ENCODE measurements at places on chromosomes 13 and 19.

- peak; percentile 87 for DNase-seq
Measured at GRCh38 chr13:52968074-52968700, 60.4 kb upstream of the OLFM4 start.

GRCh38 chr19:11106477-11106876 lies 17.2 kb downstream of the LDLR start:
- DNase-seq, result no peak

DNA sequence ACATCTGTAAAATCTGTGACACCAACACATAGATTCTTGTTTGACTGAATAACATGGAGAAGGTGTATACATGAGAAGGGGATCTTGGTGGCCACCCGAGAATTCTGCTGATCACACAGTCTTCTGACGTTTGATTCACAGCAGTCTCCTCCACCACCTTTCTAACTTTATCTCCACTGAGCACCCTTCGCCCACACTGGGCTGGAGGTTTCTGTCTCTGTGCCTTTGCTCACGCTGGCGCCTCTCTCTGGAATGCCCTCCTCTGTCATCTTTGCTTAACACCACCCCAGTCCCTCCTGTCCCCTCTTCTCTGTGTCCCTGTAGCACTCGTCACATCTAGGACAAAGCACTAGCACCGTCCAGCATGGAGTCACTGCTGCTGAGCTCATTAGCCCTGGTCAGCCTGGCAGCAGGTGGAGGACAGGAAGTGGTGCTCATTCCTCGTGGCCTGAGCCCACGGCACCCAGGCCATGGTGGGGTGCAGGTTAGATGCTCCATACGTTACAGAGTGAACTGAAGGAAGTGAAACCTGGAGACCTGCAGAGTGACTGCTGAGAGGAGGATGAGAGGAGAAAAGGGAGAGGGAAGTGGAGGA lies 384.6 kb downstream of the UQCRFS1 start:
- DNase-seq, result no peak

DNA sequence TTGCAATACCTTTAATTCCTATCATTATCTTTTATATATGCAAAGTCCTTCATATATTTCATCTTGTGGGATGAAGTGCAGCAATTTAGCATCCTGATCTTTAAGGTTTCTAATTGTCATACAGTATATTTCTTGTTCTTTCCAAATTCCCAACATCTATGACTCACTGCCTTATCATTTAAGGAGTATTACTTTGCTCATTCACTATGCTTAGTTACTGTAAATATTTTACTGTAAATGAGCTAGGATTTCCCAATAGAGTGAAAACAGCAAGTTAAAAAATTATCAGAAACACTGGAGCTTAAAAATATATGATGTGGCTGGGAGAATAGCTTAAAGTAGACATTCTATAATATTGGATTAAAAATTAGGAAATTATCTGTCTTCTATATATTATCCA lies 69.9 kb downstream of the SLITRK6 start:
- no peak for DNase-seq

DNA sequence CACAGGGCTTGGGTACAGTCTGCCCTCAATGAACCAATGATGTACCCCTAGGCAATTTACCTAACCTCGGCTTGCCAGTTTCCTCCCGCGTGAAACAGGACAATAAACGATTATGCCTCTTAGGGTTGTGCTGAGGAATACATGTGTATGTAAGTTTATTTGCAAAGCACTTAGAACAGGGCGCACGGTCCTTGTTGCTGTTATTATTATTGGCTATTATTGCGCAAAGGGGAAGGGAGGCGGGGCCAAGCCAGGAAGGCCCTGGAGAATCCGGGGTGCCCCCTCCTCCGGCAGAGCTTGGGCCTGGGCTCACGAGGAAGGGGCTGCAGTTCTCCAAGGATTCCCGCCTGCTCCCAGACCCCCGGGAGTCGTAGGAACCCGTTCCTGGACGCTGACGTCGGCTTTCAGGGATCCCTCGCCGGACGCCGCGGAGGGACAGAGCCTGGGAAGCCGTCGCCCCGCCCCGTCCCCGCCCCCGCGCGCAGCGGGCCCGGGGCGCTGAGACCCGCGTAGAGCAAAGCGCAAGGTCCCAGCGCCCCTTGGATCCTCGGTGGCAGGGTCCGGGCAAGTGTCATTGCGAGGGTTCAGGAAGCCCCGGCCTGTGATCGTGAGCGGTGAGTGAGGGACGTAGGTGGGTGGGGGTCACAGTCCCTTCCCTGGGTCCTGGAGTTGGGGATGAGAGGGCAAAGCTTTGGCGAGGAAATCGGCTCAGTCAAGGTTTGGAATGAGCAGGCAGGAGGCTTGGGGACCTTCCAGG lies at the start of gene TMEM91:
TMEM91 (plus strand) TSS at position 293 of the 757 bp plus-strand sequence. CDS start 1,777 bp downstream, outside the sequence.
- DNase-seq, result no peak

DNA sequence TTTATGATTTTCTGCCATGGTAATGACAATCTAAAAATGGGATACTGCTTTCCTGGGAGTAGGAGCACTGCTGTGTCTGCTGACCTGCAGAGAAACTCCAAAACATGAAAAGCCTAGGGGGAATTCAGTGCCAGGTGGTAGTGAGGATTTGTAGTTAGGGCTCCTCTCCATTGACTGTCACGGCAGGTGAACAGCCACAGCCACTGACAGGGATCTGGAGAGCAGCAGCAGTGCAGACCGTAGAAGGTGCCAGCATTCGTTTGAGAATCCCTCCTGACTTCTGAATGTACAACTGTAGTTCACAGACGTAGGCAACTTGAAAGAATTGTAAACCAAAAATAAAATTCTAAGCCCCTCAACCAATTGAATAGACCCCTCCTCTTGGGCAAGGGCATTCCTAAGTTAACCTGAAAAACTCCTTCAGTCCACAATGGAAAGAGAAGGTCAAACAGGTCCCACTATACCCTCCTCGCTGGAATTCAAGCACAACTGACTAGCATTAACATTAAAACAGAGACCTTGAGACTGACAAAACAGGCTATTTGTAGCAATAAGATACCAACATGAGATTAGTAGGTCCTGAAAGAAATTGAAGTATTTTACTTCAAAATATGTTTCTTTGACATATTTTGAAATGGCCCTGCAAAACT lies 1328.8 kb downstream of the OLFM4 start:
- no peak for DNase-seq

DNA sequence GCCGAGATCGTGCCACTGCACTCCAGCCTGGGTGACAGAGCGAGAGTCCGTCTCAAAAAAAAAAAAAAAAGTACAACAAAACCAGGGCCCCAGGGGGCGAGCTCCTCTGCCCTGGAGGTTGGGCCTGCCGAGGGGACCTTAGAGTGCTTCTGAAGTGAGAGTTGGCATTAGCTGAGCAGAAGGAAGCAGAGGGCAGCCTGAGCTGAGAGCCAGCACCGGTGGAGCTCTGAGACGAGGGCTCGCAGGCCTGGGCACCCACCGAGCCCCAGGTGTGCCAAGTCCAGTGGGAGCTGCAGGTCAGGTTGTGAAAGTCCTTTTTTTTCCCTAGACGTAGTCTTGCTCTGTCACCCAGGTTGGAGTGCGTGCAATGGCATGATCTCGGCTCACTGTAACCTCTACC lies 46.0 kb downstream of the KDM4B start:
- DNase-seq, result no peak

GRCh38 chr13:98158172-98158899 lies 15.4 kb downstream of the FARP1 start:
- no peak for DNase-seq

DNA sequence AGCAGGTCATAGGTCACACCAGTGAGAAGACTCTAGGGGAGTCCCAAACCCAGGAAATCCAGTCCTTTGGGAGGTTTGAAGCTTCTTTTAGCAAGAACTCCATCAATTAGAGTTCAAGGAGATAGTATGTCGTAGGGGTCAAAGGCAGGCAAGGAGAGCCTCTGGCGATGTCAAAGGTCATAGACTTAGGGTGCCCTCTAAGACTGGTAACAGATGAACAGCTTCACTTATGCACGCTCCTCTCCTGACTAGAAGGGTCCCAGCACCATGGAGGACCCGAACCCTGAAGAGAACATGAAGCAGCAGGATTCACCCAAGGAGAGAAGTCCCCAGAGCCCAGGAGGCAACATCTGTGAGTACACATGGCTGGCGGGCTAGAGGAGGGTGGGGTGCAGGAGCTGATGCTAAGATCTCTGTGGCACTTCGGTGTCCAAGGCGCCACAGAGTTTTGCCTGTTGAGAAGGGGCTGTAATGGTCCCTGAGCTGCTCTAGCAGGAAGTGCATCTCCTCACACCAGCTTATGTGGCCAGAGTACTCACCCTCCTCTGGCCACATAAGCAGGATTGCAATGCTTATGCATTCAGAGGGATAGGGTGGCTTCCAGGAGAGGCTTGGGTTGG lies 557 bp downstream of the ZNF576 start:
- DNase-seq, result no peak

DNA sequence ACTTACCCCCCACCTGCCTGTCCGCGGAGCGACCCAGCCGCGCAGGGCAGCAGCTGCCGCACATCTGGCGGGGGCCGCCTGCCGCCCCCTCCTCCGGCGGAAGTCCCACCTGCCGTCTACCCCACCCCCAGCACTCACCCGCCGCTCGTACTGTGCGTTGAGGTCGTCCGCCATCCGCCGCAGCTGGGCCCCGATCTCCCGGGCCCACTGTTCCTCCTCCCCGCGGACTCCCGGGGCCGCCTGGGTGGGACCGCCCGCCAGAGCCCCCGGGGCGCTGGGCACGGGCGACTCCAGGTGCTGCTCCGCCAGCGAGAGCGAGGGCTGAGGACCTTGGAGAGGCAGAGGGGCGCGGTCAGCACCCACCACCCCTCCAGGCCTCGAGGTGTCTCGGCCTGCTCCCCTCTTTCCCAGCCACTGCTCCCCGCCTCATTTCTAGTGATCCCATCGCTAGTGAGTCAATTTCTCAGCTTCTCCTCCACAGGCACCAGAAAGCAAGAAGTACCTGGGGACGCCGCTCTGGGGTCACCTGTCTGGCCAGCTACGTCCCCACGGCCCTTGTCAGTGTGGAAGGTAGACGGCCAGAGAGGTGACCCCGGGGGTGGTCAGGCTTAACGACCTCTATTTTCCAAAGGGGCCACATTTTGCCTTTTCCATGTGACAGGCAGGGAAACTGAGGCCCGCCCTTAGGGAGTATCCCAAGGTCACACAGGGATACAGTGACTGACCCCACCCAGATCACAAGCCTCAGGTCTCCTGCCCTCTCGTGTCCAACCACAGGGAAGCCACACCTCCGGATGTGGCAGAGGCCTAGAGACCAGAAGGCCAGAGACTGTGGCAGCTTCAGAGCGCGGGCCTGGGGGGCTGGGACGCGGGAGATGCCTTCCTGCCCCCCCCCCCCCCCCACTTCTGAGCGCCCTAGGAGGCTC lies 4.3 kb downstream of the BBC3 start:
- peak; percentile 74 for DNase-seq

DNA sequence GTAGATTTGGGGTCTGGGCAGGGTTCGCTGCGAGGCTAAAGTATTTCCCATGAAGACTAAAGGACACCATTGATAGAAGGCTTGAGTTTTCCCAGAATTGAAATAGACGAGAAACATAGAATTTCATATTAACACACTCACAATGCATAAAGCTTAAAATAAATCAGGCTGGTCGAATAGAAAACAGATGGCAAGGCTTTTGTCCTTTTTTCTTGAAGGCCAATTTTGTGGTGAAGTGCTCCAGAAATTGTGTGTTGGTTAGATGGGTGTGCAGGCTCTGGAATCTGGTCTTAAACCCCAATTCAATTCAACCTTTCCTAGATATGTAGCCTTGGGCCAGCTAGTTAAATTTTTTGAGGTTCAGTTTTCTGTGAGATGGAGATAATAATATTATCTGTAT lies 56.9 kb upstream of the LRCH1 start:
- no peak for DNase-seq

- no peak for DNase-seq
Measured at GRCh38 chr13:99266827-99267226, 8.6 kb upstream of the GPR18 start.

DNA sequence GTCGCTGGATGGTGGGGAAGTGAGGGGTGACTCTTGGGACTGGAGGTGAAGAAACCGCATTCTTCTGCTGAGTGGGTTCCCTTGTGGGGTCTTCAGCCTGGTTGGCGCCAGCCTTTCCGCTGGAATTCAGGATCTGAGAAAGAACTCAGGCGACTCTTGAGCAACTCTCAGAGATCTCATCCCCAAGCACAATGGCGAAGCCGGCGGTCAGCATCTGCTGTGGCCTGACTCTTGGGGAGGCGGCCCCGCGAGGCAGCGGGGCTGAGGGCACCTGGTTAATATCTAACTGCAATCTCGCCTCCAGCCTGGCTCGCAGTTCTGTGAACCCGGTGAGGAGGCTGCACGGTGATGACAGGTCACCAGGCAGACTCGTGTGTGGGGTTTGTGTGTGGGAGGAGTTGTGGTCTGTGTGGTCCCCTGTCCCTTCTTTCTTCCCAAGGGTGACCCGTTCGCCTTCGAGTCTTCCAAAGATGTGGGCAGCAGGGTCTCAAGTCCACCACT lies 883 bp downstream of the ZNF441 start:
- DNase-seq, result no peak

GRCh38 chr19:51108805-51109146 lies 567 bp upstream of the CTU1 start:
- DNase-seq, result no peak

DNA sequence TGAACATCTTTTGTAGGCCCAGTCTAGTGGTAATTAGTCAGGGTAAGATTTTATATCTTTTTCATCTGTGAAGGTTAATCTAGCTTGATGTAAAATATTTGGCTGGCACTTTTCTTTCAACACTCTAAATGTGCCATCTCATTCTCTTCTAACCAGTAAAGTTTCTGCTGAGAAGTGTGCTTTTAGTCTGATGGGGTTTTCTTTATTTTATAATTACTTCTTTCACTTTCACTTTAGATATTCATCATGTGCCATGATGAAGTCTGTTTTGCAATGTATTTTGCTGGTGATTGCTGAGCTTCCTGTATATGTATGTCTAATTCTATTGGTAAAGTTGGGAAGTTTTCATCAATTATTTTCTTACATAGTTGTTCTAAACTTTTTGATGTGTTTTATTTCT lies 31.9 kb downstream of the ZNF726 start:
- no peak for DNase-seq

GRCh38 chr19:10076535-10076934 lies 9.6 kb upstream of the SHFL start:
- no peak for DNase-seq

- DNase-seq, result no peak
Measured at GRCh38 chr19:13381827-13382632, 124.2 kb downstream of the CACNA1A start.

DNA sequence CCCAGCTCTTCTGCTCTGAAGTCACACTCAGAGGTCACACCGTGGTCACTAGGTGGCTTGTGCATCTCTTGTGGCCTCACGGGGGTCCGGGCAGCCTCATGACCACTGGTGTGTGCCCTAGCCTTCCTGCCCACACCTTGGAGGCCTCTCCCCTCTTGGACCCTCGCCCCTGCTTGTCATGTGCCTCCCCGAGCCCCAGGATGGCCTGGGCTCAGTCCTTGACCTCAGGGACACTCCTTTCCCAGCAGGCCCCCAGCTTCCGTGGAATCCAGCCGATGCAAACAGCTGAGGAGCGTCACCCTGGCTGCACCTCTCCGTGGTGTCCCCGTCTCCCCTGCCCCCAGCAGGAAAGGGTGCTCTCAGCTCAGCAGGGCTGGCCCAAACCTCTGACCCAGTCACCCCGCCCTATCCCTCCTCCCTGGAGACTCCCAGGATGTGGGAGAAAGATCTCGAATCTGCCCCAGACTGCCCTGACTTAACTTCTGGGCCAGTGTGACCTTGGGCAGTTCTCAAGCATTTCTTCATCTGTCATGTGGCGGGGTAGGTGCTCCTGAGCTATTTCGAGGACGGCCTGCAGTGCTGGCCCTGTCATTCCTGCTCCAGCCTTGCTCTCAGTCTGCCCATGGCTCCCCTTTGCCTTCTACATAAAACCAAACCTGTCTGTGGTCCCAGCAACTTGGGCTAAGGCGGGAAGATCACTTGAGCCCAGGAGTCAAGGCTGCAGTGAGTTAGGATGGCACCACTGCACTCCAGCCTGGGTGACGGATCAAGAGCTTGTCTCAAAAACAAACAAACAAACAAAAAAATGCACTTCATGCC lies 4.6 kb upstream of the SLC25A42 start:
- no peak for DNase-seq
